ENCODE measurements at places on chromosomes 13 and 19.

- no peak for DNase-seq
Measured at GRCh38 chr19:17865364-17866311, 5.9 kb downstream of the RPL18A start.

GRCh38 chr13:73210218-73210883, 151.5 kb downstream of the KLF5 start:
- no peak for DNase-seq

GRCh38 chr13:32733690-32734089, 147.4 kb downstream of the PDS5B start:
- DNase-seq = no peak

GRCh38 chr19:39428283-39429112, 7.3 kb downstream of the RPS16 start:
- DNase-seq = no peak

DNA sequence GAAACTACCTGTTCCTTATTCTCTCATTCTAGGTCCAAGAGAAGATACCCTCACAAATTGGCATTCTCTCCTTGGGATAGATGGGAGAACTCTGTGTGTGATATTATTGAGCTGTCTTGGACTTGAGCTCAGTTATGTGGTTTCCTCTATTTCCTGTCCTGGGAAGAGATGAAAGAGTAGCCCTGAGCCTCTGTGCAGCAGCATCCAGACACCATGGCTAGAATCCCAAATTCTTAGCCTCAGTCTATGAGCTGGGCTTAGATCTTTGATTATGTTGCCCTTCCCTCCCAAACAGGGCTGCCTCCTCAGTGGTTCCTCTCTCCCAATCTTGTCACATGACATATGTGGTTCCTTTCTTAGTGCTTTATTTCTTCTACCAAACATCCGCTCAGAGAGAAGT, 290.7 kb downstream of the SPRY2 start:
- no peak for DNase-seq

GRCh38 chr19:29858621-29859020, 46.8 kb downstream of the CCNE1 start:
- no peak for DNase-seq

DNA sequence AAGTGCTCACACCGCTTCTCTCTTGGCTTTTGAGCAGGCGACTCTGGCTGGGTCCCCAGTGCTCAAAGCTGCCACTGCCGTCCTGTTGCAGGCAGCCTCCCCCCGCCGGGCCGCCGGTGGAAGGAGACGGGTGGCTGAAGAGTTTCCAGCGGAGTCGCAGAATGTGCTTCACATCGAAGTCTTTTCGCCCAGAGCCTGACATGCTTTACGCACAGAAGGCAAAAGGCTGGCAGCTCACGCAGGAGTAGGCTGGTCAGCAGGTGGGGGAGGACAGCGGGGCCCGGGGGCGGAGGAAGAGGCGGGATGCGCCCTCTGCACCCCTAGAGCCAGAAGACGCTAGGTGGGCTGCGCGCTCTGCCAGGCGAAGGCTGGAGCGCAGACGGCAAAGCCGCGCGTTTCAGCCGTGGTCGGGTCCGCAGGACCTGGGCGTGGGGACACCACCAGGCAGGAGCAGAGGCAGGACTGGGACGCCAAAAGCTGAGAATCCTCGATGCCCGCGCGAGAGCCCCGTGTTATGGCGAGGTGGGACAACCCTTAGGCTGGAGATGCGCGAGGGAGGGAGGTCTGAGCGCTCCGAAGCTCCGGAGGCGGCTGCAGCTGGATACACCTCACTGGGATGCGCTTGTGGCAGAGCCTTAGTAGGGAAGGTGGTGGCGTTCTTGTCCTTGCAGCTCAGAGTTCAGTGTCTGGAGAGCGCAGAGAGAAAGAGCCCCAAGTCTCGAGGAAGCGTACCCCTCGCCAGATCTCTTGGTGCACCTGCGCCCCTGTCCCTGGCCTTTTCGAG, at the start of gene ATXN8OS:
TSS of gene ATXN8OS (plus strand) at position 329 of the 784 bp plus-strand sequence.
- DNase-seq = no peak

DNA sequence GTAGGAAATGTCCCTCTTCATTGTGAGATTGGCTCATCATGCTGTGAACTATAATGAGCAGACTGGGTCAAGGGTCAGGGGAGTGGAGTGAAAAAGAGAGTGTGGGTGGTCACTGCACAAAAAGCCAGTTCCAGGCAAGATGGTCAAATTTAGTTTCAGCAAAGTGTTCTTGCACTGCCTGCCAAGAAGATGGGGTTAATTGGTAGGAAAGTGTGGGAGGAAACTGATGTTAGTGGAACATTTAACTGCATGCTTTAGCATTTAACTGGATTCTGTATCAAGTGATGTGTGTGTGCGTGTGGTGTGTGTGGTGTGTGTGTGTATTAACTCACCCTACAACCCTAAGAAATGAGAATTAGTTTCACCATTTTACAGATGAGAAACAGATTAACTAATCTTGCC, 131.6 kb downstream of the COG6 start:
- no peak for DNase-seq

- no peak for DNase-seq
Measured at GRCh38 chr13:99384468-99384867, 77.3 kb upstream of the GPR183 start.

DNA sequence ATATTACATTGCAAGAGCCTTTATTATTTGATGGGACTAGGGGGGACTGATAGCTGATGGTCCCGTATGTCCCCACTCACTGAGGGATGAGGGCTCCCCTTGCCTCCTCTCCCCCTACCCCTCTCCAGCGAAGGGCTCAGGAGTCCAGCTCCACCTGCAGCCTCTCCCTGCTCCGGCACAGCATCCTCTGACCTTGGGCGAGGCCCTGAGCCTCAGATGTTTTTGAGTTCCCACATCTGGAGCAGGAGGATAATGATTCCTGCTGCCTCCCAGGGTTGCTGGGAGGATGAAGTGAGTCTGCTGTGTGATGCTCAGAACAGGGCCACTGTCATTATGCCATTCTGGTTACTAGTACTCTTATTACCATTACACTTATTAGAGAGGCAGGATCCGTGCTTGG, 15.0 kb downstream of the PAK4 start:
- DNase-seq = no peak

DNA sequence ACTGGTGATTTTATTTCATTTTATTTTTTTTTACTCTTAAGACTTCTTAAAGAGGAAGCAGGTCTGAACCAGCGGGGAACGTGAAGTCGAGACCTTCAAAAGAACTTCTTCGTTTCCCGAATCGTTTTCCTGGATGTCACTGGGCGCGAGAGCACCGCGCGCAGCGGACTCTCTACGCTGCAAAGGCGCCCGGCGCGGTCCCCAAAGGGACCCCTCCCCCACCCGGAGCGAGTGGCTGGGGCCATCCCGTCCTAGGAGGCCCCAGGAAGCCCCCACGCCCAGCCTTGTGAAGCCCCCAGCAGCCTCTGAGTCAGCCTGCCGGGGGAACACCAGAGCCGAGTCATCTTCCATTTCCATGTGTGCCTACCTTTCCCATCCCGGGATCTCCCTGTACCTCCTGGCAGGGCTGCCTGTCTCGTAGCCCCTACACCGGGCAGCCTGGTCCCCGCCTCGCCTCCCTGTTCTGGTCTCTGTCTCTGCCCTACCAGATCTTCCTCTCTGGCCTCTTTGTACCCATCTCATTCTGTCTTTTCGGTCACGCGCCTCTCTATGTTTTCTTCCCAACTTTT, 608 bp downstream of the CD70 start:
- no peak for DNase-seq

DNA sequence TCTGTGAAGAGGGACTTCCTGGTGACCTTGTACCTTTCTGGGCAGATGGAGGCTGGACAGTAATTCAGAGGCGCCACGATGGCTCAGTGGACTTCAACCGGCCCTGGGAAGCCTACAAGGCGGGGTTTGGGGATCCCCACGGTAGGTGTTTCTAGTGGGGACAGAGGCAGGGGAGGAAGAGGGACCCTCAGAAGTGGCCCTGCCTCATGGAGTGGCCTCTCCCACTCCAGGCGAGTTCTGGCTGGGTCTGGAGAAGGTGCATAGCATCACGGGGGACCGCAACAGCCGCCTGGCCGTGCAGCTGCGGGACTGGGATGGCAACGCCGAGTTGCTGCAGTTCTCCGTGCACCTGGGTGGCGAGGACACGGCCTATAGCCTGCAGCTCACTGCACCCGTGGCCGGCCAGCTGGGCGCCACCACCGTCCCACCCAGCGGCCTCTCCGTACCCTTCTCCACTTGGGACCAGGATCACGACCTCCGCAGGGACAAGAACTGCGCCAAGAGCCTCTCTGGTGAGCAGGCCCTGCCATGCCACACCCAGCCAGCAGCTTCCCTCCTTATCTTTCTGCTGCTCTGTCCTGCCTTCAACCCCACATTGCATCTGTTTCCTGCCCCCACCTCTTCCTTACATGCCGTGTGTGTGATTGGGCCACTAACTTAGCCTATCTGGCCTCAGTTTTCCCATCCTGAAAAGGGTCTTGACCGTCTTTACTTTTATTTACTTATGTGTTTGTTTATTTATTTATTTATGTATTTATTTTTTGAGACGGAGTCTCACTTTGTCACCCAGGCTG, 7.3 kb downstream of the ANGPTL4 start:
- no peak for DNase-seq

DNA sequence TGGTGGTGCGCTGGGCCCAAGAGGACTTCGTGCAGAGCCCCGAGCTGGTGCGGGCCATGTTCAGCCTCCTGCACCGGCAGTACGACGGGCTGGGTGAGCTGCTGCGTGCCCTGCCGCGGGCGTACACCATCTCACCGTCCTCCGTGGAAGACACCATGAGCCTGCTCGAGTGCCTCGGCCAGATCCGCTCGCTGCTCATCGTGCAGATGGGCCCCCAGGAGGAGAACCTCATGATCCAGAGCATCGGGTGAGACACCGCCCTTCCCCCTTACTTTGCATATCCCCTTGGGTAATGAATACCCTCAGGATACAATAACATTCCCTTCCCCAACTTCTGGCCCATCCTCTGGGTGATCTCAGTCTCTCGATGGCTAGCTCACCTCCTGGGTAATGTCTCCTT, 60.9 kb downstream of the RYR1 start:
- DNase-seq = no peak

DNA sequence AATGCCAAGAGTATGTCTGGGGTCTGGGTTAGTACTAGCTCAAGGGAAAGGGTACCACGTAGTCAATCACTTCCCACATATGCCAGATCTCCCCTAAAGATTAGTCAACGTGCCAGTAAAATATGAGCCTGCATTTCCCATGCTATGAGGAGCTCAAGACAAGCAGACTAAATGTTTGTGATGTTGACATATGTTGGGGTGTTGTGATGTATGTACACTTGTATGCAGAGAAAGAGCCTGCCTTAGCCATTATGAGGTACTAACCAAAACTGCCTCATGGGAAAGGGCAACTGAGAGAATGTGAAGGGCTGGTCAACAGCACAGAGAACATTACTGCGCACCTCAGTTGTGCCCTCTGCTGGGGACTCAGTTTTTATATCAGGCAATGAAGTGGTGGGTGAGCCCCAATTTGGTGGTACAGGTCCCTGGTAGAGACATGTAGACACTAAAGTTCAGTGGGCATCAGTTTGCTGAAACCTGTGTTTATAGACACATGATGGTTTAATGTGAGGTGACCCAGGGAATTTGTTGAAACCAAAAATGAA, 287.0 kb downstream of the DCT start:
- DNase-seq = no peak

DNA sequence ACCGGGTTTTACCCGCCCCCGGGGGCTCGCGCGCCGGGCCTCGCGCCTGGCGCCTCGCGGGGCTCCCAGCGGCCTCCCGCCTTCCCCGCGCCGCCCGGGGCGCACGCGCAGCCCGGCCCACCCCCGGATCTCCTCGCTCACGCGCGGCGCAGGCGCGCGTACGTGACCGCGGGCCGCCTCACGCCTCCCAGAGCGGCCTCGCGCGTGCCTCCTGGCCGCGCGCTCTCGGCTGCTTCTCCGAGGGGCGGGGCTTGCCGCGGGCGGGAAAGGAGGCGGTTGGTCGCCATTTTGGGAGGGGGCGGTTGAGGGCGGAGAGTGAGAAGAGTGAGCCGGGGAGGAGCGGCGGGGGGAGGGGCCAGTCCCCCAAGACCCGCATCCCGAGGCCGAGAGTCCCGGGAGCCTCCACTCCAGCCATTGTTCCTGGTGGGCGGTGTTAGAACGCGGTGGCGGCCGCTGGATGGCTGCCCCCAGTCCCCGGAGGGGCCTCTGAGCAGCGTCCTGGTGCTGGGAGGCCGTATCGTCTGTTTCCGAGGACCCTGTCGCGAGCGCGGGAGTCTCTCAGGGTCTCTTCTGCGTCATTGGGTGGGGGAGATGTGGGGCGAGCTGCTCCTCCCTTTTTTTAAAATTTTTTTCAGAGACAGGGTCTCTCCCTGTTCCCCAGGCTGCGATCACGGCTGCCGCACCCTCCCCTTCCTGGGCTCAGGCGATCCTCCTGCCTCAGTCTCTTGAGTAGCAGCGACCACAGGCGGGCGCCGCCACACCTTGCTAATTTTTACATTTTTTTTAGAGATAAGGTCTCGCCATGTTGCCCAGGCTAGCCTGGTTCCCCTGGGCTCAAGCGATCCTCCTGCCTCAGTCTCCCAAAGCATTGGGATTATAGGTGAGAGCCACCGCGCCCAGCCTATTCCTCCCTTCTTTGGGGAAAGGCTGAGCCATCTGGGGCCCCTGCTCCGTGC, at the start of gene ZNF541:
TSS of gene ZNF541 (minus strand) at position 78 of the 956 bp plus-strand sequence. CDS start 17,292 bp downstream, outside the sequence.
- DNase-seq = peak; percentile 71

DNA sequence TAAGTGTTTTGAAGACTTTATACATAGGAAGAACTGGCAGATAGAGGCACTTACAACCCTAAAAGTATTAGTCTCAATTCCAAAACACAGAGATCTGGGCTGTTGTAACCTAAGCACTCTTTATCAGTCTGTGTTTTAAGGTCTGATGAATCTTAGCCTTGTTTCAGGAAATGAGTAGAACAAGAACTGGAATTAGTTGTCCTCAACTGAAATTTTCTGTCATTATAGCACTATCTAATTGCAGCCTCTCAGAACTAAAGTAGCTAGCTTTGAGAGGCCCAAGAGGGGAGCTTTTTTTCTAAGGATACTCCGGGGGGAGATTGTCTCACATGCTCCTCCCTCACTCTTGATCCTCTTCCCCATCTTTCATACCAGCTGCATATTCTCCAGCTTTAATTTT, 13.1 kb downstream of the HNRNPM start:
- no peak for DNase-seq

DNA sequence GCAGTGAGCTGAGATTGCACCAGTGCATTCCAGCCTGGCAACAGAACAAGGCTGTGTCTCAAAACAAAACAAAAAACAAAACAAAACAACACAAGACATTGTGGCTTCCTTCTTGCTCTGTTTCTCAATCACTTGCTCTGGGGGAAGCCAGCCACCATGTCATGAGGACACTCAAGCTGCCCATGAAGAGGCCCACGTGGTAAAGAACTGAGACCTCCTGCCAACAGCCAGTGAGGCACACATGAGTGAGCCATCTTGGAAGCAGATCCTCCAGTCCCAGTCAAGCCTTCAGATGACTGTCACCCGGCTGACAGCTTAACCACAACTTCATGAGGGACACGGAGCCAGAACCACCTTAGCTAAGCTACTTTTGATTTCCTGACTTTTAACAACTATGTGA, 25.2 kb downstream of the CPT1C start:
- DNase-seq = no peak

GRCh38 chr19:35260694-35261304, 8.0 kb upstream of the USF2 start:
- DNase-seq = no peak

DNA sequence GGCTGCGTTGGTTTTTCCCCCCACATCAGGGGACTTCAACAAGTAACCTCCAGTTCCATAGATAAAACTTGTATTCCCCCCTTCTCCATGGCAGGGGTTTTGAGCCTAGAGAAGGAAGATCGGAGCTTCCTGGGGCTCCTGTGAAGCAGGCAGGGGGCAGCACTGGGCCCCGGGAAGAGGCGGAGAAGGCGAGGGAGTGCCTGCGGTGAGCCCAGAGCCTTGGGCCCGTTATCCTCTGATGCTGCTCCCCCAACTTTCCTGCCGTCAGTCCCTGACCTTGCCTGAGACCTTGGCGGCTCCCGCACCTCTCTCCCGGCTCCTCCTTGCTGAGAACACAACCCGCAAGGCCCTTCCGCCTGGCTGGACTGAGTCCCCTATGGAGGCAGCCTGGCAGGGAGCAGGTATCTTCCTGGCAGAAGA, 2.5 kb downstream of the LIPE start:
- DNase-seq = no peak
